Stimulated activated naive B cell treated with anti-CD40 and anti-IgM and Interleukin-4, amounts not matched to agents 10 μg/mL and 1 μg/mL and 100 μg/mL, for 72 hours (primary cell): ENCODE measurements at places on chromosomes 6 and 20.

- DNase-seq = no peak
Observed at GRCh38 chr20:35151736-35152135, 4.6 kb upstream of the EDEM2 start.

- no peak for DNase-seq
Observed at GRCh38 chr20:4534315-4534714, 187.4 kb upstream of the PRND start.

DNA sequence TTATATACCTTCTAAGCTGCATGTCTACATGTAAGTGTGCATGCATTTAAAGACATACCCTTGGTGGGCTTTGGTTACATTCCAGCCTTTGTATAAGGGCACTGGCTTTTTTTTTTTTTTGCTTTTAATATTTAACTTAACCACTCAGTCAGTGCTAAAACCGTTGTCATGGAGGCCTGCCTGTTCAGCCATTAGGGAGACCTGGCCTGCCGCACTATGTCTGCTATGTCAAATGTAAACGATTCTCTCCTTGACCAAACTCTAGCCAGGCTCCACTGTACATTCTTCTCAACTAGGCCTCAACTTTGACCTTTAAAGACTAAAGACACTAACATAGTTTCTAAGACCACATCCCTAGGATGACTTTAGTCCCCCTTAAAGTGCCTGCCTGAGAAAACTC is 48.7 kb upstream of the BTN3A2 start:
- DNase-seq = no peak

DNA sequence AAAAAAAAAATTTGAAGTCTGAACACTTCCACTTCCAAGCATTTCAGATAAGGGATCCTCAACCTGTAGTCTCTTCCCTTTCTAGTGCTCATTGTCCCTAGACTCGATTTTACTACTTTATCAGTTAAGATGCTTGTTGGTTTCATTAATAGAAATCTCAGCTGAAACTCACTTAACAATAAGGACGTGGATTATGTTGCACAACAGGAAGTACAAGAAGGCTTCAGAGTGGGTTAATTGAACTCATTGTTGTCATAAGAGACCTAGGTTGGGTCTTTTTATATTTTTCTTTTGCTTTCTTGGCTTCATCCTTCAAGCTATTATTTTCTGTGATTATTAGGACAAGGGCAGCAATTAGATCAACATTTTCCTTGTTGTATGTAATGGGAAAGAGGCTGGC is 175.2 kb downstream of the CDKAL1 start:
- no peak for DNase-seq

DNA sequence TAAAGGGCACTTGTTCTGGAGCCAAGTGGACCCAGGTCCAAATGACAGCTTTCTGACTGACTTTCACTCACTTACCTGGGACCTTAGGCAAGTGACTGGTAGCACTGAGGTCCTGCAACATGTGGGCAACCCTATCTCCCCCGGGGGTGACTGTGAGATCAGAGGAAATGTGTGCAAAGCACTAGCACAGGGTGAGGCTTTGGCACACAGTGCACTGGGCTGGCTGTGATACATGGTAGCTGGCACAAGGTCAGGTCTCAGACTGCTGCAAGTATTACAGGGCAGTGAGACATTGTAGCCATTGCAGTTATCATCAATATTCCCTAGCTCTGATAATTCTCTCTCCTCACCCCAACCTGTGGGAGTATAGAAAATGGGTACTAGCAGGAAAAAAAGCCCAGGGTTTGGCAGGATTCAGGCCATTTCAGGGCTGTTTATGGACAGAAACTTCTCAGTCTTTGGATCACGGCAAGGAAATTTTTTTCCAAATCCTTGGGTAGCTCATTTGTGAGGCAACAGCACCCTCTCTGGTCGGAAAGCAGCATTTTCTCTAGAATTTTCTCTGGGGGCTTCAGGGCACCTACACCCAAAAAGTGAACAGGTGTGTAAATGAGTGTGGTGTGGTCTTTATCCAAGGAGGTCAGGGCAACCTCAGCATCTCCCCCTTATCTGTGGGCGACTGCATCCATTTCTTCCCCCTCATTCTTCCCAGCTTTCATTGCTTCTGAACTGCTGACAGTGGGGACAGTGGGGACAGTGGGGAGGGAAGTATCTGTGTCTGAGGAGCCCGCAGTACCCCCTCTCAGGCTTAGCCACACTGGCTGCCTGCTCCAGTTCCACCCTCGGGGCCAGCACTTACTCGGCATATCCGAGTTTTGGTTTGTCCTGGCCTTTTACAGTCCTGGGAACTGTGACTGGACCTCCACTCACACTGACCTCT is 148.7 kb upstream of the PHACTR3 start:
- no peak for DNase-seq

GRCh38 chr20:3904224-3904623 is 15.0 kb downstream of the PANK2 start:
- no peak for DNase-seq

- DNase-seq = no peak
Observed at GRCh38 chr20:23434521-23435313, 4.8 kb upstream of the CSTL1 start.

GRCh38 chr20:17473659-17474058 is 57.5 kb downstream of the BFSP1 start:
- no peak for DNase-seq

DNA sequence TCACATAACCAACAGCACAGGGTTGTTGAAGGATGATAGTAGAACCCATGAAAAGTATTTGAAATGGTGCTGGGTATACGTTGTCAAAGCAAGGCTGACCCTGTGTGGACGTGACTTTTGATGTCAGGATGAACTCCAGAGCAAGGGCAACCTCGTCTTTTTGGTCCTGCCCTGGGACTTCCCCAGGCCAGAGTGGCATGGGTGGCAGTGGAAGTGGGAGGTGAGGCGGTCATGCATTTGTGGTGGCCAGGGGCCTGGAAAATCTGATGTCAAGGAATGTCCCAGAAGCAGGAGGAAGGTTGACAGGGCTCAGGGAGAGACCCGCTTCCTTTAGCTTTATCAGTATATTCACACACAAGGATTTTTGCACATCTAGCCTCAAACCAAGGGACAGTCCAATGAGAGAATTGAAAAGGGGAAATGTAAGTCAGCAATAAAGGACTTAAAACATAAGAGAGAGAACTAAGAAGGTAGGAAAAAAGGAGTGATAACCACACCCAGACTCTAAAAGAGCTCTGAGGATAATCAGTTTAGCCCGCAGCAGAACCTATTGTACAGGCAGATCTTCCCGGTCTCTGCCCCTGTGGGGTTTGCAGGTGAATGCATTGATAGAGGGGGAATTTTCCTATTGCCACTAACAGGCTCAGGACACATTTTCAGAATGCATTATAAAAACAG is 98.8 kb upstream of the HDGFL1 start:
- no peak for DNase-seq
